T1000 (cell line): ENCODE measurements at places on chromosomes 1 and 21.
A peak's percentile ranks its signal among the peaks of the same experiment; 100 is the strongest.

- DNase-seq: no peak
Observed at GRCh38 chr1:169261884-169262283, 105.7 kb downstream of the NME7 start.

DNA sequence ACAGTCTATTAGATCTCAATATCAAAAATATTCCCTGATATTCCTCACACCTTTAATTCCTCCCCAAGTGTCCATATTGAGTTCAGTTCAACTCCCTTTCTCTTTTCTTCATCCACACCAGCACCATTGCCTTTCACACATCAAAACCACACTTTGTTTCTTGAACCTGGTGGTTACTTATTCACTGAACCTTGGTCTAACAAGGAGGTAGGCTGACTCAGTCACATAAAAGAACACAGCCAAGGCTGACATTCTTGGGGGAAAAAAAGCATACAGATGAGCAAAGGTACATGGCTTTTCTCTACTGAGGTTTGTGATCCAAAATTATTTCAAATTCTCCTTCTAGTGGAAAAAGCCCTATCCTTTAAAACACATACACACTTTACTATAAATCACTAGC lies 131.7 kb upstream of the USH2A start:
- no peak for DNase-seq

DNA sequence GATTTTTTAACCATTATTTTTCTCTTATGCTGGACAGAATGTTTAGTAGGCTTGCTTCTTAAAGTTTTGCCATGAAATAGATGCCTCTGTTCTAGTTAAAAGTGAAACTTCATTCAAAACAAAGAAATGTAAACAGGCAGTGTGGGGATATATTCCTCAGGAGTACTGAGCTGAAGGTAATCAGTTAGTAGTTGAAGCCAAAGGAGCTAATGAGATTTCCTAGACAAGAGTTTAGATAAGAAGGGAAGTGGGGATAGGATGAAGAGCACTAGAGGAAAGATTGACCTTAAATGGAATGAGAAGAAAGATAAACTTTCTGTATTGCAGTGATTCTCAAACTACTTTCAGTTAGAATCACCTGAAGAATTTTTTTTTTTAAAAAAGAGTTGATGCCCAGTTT lies 23.9 kb downstream of the PRRC2C start:
- no peak for DNase-seq

DNA sequence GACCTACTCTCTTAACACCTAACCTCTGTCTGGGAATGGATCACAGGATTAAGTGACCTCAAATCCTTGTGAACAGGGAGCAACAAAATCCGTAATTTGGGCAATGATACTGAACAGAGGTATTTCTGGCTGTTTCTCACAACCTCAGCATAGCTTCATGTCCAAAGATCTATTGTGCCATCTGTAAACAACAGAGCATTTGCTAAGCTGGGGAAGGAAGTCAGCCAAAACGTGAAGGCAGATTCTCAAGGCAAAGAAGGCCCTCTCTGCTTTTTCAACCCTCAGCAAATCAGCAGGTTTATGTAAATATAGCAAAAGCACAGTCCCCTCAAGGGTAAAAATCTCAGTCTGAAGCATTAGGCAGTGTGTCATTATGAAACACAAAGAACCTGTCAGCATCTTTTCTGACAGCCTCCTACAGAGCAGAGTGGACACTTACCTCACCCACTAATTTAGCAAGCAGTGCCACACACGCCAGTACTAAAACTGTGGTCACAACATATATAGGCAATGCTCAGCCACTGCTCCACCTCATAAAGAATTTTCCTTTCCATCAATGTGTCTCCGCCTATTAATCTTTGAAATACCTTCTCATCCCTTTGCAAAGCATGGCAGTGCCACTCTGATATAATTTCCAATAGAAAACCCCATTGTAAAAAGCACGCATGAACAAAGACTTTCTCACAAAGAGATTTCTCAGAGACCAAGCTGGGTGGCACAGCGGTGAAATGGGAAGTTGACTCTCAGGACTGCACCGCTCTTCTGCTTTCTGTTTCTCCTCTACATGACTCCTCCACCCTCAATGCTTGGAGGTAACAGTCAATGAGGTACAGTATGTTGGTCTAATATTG lies 188.0 kb downstream of the RERE start:
- no peak for DNase-seq

DNA sequence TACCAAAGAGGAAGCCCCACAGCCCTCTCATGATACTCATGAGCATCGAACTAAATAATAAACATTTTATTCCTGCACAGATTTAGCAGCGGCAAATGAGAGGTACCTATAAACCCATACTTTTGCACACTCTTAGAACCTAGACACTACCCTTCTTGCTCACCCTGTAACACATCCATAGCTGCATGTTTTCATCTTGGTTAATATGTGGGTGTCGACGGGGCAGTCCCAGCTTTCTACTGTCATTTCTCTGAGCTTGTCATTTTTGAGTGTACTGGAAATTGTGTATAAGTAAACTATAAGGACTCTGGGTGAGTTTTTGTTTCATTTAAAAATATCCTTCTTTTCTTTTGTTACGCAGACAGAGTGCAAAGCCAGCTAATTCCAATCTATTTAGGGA lies 25.5 kb downstream of the OVGP1 start:
- no peak for DNase-seq

GRCh38 chr21:14900611-14901010 lies 164.2 kb downstream of the NRIP1 start:
- no peak for DNase-seq

DNA sequence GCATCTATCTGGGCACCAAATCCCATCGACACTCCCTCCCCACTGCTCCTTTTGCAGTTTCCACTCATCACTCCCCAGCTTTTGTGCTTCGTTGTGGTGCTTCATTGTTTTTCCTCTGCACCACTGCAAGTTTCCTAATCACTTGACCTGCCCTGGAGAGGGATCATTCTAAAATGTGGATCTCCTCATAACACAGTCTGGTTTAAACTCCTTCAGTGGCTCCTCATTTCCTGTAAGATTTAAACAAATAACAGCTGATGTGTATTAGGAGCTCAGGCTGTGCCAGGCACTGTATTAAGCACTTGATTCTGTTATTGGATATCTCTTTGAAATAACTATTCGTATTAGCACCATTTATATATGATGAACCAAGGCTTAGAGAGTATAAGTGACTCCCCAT lies 51.3 kb downstream of the MAP10 start:
- DNase-seq: no peak

DNA sequence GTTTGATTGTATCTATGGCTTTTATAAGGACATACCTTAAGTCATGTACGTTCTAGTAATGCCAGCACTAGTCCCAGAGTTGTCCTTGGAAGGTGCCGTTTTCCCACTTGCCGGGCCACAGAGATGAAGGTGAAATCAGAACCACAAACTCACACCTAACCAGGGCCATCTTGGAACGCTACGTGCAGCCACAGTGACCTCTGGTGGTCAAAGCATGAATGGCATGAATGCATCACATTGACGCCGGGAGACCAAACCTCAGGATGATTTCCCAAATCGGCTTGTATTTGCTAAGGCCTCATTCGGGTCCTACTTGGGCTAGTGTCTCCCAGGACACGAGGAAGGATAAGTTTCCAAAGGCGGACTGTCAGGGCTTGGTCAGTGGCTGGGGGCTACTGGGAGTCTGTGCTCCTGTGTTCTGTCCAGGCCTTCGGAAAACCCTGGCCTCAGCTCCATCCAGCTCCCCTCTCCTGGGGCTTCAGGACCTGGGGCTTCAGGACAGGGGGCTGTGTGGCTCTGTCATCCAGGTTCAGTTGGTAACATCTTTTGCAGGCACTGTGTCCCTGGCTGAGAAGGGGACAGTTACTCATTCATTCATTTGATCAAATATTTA lies 260.5 kb downstream of the PRDM2 start:
- DNase-seq: peak; percentile 60

- no peak for DNase-seq
Observed at GRCh38 chr1:230010603-230011332, 56.3 kb upstream of the GALNT2 start.

DNA sequence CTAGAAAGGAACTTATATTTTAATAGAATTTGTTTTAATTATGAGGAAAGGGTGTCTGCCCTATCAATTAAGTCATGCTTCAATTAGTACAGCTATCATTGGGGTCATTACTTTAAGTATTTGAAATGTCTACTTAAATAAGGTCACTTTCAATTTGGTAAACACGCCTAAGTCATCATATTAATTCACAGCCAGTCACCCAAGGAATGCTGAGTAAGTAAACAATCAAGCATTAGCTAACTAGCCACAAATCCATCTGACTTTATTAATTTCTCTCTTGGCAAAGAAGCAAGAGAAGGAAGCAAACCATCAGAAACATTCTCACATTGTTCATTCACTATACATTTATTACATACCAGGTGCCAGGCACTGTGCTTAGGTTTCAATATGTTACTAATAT lies 1.2 kb upstream of the LRRC52 start:
- DNase-seq: no peak

DNA sequence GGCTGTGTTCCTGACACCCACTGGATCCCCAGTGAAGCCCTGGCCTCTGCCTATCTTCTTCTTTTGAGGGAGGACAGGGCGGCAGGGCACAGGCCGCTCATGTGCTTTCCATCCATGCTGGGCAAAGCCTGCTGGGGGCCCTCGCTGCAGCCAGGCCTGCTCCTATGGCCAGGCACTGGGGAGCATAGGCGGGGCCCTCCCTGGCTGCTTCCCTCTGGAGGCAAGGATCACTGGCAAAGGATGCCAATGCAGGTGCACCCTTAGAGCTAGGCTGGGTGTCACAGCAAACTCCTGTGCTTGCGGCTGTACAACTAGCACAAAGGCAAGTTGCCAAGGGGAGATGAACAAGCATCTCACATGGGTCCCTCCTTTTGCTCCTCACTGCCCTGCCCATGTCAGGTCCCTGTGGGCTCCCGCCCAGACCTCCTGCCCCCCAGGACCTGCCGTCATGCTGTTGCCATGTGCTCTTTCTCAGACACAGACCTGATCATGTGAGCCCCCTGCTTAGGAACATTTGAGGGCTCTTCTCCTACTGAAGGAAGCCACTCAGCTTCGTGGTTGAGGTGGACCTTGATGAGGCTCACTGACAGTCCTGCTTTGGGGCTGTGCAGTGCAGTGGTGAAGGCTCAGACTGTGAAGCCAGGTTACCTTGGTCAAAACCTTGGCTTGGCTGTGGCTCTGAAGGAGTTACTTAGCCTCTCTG lies 393.6 kb downstream of the PTPRU start:
- no peak for DNase-seq

- DNase-seq: no peak
Observed at GRCh38 chr1:34346128-34346527, 169.4 kb downstream of the C1orf94 start.

DNA sequence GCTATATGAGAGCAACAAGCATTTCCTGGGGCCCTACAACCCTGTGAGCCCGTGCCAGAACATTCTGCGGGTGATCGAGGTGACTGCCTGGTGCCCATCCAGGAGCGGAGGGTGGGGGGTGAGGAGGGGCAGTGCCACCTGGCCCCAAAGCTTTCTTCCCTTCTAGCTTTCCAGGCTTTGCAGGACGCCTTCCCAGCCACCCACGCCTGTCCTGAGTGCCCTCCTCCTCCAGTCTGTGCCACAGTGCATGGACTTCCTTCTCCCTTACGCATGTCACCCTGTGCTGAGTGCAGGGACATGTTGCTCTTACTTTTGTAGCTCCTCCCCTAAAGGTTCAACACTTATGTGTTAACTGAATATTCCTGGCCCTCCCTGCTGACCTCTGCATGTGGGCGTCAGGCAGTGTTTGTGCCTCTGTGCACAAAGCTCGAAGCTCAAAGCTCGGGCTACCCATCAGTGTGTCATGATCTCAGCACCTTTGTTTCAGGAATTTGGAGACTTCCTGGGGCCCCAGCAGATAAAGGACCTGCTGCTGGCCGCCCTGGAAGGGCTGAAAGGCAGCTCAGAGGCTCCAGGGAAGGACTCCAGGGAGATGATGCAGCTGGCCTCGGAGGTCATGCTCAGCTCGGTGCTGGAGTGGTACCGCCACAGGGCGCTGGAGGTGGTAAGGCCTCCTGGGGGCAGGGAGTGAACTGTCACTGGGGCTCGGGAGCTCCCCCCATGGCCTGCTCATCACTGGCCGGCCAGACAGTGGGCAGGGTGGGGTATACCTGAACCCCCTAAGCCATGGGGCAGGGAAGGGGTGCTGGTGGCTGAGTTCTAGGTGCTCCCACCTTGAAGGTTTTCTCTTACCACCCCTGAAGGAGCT lies 36.7 kb upstream of the TTC4 start:
- no peak for DNase-seq

GRCh38 chr1:235920596-235921375 lies 54.1 kb upstream of the LYST start:
- no peak for DNase-seq

- no peak for DNase-seq
Observed at GRCh38 chr1:112852276-112852675, 103.7 kb downstream of the SLC16A1 start.

DNA sequence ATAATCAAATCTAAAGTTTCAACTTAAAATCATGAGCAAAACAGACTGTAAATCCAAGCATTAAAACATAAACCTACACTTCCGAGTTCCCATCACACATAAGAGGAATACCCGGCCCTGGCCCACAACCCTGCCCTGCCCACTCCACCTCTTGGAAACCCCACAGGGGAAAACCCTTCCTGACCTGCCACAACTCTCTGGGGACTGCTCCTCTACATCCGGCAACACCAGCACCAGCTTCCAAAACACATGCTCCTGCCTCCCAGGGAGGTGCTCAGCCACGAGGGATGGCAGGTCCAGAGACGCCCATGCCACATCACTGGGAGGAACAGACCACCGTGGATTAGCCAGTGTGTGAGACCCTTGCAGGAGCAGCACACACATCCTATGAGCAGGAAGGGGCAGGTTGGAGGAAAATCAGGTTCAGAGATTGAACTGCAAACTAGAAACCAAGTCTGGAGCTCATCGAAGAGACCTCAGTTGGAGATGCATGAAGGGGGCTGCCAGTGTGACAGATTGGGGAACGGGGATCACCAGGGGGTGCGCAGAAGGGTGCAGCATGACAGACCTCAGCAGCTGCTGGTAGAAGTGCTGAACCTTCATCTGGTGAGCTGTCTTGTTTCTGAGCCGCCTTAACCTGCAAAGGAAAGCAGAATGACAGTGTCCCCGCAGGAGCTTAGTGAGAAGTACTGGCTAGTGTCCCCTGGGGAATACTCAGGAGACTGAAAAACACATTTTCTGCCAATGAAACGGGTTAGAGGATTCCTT lies 25.8 kb upstream of the LSS start:
- no peak for DNase-seq

GRCh38 chr1:204435381-204435831 lies 23.8 kb upstream of the PPP1R15B start:
- no peak for DNase-seq

DNA sequence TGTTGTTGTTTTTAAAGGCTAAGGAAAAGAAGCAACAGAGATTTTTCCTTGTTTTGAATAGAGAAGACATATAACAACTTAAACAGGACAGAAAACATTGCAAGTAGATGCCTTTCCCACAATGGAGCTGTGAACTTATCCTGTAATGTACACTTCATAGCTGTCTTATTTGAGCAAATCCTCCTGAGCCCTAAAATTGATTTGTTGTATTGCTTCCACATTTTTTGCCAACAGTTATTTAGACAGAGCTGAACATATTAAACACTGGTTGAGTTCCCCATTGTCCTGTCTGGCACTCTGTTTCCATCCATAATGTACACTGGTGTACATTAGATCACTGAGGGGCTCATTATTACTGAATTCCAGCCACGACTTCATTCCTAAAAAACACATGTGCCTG lies 32.2 kb downstream of the CACHD1 start:
- no peak for DNase-seq
